ENCODE measurements at places on chromosomes 1 and 21.

DNA sequence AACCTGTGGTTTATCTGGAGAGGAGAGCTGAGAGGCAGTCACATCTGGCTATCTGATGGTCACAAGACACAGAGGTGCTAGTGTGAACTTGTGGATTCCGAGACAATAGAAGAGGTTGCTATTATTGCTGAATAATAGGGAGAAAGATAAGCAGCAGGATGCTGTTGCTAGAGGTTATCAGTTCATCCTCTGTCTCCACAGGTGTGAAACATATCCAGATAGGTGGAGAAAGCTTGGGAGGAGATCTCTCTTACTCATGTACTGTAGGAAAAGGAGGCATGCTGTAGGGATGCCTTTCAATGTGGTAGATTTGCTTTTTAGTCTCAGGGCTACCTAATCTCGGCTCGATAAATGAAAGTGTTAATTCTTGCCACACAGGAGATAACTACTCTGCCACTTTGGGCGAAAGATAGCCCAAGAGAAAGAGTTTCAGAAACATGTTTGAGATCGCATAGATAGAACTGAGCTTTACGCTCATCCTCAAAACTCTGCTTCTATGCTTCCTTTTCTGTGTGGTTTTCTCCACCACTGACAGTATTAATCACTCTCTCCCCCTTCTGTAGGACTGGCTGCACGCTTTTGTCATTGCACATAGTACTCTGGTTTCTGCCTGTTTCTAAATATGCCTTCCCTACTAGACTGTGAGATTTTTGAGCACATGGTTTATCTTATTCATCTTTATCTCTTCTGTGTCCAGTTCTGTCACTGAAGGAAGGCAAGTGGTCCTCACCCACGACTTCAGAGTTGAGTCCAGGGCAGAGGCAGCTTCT, 36.7 kb upstream of the PLXNA2 start:
- no peak for DNase-seq

GRCh38 chr1:201584471-201585092, 45.7 kb downstream of the NAV1 start:
- no peak for DNase-seq

DNA sequence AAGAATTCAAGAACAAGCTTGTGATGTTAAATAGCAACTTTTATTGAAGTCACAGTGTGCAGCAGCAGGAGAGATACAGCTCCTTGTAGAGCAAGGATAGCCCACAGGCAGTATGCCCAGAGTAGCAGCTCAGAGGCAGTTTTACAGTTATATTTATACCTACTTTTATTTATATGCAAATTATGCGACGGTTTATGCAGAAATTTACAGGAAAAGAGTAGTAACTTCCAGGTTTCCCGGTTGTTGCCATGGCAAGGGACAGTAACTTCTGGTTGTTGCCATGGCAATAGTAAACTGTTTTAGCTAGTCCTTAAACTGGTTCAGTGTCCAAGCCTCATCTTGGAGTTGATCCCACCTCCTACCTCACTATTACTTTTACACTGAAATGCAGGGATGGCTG, 344.6 kb upstream of the LYPLAL1 start:
- no peak for DNase-seq

DNA sequence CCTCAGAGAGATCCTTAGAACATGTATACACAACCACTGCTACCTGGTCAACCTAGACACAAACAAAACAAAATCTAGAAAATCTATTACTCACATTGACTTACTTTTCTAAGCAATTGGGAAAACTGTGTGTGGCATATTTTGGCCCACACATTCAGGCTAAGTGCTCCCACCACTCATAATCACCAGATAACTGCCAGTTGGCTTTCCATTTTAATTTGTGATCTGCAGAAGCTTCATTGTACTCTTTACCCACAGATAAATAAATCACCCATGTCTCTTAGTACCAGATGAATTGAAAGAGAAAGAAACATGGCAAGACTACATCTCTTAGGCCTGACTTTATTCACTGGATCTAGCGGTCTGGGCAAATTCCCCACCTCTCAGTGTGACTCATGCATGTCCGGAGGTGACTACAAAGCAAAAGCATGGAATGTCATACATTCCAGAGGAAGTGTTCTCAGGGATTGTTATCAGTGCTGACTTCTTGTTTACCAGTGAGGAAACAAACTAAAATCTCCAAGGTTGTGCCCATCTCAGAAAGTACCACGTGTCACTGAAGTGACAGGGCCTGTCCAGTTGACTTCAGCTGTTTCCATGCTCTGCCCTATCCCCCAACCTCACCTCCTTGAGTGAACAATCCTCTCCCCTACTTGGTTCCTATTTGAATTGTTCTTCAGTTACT, 52.4 kb upstream of the BCL10 start:
- DNase-seq, result no peak

DNA sequence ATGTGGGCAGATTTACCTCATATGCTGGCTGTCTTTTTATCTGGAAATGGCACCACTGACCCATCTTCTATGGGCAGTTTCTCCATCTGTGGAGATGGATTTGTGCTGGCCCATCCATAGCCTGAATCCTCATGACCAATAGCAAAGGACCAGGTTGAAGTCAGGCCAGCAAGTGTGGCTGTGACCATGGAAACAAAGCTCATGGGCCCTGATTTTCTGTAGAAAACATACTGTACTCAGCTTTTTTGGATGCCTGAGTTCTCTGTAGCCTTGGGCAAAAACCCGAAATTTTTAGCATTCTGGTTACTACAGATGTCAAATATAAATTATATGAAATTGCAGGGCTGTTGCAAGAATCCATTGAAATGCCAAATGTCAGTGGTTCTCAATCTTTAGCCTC, 155.0 kb downstream of the PLXNA2 start:
- no peak for DNase-seq

DNA sequence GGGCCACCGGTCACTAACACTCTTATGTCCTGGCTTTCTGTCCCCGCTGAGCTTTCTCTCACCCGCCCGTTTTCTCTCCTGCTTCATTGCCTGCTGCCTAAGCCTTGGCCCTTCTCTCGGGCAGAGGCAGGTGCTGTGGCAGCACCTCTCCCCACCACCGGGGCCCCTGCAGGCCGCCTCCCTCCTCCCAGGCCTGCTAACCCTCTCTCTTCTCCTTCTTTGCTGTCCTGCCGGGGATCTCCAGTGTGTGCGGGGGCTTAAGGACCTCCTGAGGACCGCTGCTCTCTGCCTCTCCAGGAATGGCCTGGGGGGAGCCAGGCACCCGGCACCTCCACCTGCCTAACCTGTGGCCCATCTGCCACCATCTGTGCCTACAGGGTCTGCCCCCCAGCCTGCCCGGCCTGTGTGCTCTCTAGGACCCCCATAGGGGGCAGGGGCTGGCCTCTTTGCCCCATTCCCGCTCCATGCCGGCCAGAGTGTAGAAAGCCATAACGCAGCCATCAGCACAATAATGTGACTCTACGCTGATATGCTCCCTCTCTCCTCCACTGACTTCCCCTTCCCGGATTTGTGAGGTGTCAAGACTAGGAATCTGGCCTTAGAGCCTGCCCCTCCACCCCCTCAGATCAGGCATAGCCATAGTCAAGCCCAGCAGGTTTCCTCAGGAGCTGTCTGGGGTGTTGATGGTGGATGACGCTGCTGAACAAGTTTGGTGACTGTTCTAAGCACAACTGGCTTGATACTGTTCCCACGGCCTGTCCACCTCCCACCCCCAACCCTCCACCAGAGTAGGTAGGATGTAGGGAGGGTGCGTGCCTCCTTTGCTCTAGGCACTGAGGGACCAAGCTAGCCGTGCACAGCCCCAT, 6.1 kb upstream of the SFN start:
- DNase-seq, result no peak

- DNase-seq, result no peak
Measured at GRCh38 chr1:168246506-168246905, 20.7 kb downstream of the SFT2D2 start.

- no peak for DNase-seq
Measured at GRCh38 chr1:115757326-115757725, 11.2 kb downstream of the CASQ2 start.

GRCh38 chr1:175200678-175201521, 8.3 kb upstream of the KIAA0040 start:
- no peak for DNase-seq

DNA sequence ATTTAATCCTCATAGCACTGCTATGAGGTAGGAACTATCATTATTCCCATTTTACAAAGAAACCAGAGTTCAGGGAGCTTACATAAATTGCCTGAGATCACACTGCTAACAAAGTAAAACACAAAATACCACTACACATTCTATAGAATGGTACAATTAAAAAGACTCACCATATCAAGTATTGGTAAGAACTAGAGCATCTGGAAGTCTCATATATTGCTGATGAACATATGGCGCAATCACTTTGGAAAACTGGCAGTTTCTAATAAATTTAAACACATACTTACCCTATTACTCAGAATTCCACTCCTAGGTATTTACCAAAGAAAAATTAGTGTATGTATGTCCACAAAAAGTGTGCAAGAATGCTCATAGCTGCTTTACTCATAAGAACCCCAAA, 261.5 kb downstream of the RRAGC start:
- DNase-seq, result no peak

DNA sequence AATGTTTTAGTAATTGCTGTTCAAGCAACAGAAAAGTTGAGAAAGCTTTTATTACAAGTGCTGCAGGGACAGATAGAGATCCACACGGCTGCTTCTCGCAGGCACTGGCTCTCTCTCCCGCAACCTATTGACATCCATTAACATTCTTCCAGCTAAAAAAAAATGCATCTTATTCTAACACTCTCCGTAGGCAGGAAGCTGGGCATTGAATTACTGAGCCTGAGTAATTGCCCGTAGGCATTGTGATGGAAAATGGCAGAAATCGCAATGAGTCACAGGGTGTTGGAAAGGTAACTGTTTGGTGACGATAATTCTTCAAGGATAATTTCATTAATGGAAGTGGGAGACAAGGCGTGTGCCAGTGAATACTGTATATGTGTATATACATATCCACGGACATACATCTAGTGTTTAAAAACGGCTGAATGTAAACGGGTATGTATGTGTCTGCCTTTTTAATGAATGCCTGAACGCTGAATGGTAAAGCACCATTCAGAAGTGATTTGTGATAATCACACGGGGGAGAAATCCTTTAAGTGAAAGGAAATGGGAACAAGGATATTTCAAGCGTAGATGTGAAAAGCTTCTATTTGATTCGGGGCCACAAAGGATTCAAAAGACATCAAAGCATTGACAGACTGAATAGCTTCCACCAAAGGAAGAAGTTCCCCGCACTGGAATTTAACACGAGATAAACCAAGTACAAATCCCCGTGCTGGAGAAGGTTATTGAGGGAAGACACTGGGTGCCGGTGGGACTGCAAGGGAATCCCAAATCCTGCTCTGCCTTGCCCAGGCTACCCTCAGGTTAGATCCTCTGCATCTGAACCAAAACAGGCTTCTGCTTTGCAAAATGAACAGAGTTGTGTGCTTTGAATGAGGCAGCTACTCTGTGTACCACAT, 567.2 kb downstream of the NPHP4 start:
- no peak for DNase-seq

DNA sequence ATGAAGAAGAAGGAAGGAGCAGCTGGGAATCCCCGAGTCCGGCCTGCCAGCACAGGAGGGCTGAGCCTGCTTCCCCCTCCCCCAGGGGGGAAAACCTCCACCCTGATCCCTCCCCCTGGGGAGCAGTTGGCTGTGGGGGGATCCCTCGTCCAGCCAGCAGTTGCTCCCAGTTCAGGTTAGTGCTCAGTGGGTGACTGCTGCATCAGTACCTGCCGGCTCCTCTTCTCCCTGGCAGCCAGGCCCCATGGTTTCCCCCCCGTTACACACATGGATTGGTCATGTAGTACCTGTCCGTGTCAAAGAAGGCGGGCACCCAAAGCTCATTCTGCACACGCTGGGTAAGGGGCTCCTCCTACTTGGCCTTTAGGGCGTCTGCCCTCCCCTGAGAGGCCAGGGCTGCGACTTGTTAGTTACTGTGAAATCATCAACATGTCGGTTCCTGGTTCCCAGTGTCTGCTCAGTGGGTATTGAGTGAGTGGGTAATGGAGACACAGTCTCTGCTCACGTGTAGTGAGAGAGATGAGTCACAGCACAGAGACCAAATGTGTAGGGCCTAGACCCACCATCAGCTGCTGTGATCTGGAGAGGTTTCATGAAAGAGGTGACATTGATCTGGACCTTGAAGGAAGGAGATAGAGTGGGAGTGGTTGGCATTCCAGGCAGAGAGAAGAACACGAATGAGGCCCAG, 11.5 kb downstream of the NECAP2 start:
- DNase-seq, result no peak

DNA sequence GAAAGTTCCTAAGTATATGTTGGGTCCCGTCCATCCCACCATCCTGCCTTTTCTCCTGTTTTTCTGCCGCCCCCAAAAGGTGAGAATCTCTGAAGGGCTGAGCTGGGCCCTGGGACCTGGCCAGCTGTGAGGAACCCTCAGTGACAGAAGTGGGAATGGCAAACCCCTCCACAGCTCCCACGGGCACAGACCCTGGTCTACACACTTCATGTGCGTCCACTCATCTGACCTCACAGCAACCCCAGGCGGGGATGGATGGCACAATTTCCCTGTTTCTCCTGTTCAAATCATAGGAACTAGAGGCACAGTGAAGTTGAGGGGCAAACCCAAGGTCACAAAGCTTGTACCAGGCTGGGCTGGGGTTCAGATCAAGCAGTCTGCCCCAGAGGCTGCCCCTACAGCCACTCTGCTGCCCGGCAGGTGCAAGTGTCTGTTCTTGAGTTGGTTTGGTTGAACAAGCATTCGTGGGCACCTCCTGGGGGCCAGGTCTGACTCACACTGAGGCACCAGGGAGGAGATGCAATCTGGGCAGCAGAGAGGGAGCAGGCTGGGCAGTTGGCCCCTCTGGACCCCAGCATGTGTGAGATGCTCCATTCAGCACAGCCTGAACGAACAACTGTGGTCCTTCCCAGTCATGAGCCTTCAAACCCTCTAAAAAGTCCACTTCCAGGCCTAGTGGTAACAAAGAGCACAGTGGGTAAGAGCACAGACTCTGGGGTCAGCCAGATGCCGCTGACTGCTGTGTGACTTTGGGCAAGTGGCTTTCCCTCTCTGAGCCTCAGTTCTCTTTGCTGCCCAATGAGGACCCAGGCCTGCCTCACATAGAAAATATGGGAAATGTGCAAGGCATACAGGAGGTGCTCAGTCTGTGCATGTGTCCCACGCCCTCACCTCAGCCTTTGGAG, 4.0 kb downstream of the EDN2 start:
- no peak for DNase-seq

GRCh38 chr1:159212596-159212995, 7.9 kb downstream of the ACKR1 start:
- no peak for DNase-seq

DNA sequence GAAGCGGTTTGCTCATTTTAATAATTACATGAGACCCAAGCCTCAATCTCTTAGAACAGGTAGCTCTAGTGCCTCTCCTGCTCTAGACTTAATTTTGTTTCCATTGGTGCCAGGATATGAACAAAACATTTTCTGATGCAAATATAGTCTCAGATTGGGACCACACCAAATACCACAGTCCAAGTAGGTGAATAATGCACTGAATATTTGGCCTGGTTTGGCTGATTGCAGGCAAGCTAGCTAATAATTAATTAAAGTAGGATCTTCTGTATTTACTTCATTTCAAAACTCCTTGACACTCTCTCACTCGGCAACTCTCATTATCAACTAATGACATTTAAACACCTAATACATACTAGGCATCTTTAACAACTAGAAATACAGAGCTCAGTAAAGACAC, 219.6 kb downstream of the LTN1 start:
- no peak for DNase-seq

- no peak for DNase-seq
Measured at GRCh38 chr1:15328351-15329103, 81.2 kb upstream of the EFHD2 start.

Measured in stimulated activated CD8-positive, alpha-beta memory T cell treated with anti-CD3 and anti-CD28 coated beads, Interleukin-15, amount 100 ng/mL, for 4 hours (primary cell).